Vagina (tissue), 2 donors: ENCODE measurements at places on chromosomes 5 and 9. TPM values are rescaled to one million over a fixed set of nuclear protein-coding genes. Genes with fewer than 3 reads are reported as not detected.

The SHISAL2B gene
- not detected for total RNA-seq

DNA sequence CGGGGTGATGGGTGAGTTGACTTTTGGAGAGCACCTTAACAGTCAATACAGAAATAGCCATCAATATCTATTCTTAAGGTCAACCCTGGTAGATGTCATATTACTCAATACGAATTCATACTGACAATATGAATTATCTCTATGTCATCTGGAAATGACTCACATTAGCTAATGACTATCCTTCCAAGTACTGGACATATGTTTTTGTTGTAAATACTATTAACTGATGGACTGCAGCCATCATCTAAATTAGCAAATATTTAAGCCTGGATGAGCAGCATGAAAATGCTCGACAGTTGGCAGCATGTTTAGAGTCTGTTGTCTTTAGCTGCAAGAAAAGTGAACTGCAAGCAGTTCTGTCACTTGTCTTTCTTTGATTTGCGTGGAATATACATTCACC is 19.6 kb upstream of the ISOC1 start:
- no peaks in the 10 kb centered on the region for H3K36me3 ChIP-seq
- no peak for DNase-seq
- H3K4me3 ChIP-seq: no peak overlapping the region
- no peaks in the 10 kb centered on the region for H3K27me3 ChIP-seq
- no peak overlapping the region for H3K27ac ChIP-seq
- H3K4me1 ChIP-seq: no peaks in the 10 kb centered on the region

DNA sequence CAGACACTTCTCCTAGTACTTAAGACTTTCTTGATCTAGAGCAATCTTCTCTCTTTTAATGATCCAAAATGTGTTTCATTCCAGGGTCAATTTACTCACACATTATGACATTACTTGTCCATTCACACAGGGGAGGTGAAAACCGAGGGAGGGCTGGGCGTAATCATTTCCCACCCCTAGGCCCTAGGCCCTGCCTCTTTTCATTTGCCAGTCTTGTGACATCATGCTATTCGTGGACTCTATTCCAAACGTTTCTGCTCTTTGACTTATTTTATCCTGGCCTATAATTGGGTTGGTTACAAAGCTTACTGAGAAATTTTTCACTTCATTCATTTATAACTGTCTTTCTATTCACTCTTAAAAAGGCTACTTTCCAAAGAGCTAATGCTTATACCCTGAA is 2.4 kb downstream of the DCAF12 start:
- no peak for DNase-seq
- H3K4me1 ChIP-seq: peaks cover 67% of the 10 kb centered on the region
- H3K4me3 ChIP-seq: peak overlapping the region; percentile 87
- no peak overlapping the region for H3K27ac ChIP-seq
- peaks cover 19% of the 10 kb centered on the region for H3K36me3 ChIP-seq

DNA sequence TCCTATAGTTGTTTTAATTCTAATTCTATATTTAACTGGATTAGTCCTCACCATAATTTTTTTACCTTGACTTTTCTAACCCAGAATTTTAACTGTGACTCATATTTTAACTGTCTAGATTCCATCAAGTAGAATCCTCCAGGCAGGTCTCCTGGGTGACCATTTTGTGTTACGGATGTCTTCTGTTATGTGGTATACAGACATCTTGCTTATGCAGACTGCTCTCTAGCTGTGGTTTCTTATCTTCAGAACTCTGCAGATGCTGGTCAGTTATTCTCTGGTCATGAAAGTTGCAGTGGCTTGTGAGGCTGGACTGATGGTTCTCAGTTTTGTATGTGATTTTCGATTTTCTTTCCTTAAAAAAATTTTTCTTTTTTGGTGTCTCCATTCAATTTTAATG is 139.4 kb downstream of the ATG10 start:
- no peak overlapping the region for H3K4me3 ChIP-seq
- peaks cover 16% of the 10 kb centered on the region for H3K4me1 ChIP-seq
- H3K36me3 ChIP-seq: no peaks in the 10 kb centered on the region
- no peak overlapping the region for H3K27ac ChIP-seq
- no peak for DNase-seq

GRCh38 chr9:112012026-112012902 is 115.7 kb downstream of the UGCG start:
- H3K27me3 ChIP-seq: no peaks in the 10 kb centered on the region
- no peak for DNase-seq
- peaks cover 23% of the 10 kb centered on the region for H3K4me1 ChIP-seq

The FRMPD1 gene
- 0.98 TPM for total RNA-seq

The STING1 gene
- 103 TPM for total RNA-seq

GRCh38 chr5:16886793-16887345 is 49.2 kb downstream of the MYO10 start:
- DNase-seq: no peak
- no peak overlapping the region for H3K27ac ChIP-seq
- no peaks in the 10 kb centered on the region for H3K27me3 ChIP-seq

- no peak overlapping the region for H3K4me3 ChIP-seq
- DNase-seq: no peak
- H3K4me1 ChIP-seq: no peaks in the 10 kb centered on the region
- H3K36me3 ChIP-seq: no peaks in the 10 kb centered on the region
- no peaks in the 10 kb centered on the region for H3K27me3 ChIP-seq
Measured at GRCh38 chr5:42157215-42157614, 232.1 kb downstream of the FBXO4 start.

The SRA1 gene
- total RNA-seq: 20.4 TPM

- peaks cover 54% of the 10 kb centered on the region for H3K4me1 ChIP-seq
- no peaks in the 10 kb centered on the region for H3K36me3 ChIP-seq
- no peaks in the 10 kb centered on the region for H3K27me3 ChIP-seq
Measured at GRCh38 chr9:16824545-16825330, 45.7 kb downstream of the BNC2 start.
